Amniotic epithelial cell (primary cell): ENCODE measurements at places on chromosomes 6 and 20.

- peak; percentile 19 for DNase-seq
These were observed 15.1 kb upstream of the PPP1R16B start for GRCh38 chr20:38790200-38791053.

DNA sequence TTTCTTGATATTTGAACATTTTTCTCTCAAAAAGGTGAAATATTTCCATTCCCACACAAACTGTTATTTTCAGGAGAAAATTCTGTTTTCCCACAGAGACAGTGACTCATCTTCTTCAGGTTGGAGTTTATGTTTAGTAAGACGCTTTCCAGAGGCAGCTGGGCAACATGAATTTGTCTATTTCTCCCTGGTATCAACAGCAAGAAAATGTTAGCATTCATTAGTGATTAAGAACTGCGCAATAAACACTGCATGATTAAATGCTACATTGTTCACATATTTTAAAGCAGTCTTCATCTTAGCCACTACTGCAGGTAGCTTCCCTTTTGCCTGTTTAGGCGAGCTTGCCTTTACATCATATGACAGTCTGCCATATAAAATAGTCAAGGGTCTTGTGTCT lies 295.7 kb downstream of the C6orf118 start:
- no peak for DNase-seq

- peak; percentile 6 for DNase-seq
These were observed 76.7 kb upstream of the FOXO3 start for GRCh38 chr6:108484016-108484415.

DNA sequence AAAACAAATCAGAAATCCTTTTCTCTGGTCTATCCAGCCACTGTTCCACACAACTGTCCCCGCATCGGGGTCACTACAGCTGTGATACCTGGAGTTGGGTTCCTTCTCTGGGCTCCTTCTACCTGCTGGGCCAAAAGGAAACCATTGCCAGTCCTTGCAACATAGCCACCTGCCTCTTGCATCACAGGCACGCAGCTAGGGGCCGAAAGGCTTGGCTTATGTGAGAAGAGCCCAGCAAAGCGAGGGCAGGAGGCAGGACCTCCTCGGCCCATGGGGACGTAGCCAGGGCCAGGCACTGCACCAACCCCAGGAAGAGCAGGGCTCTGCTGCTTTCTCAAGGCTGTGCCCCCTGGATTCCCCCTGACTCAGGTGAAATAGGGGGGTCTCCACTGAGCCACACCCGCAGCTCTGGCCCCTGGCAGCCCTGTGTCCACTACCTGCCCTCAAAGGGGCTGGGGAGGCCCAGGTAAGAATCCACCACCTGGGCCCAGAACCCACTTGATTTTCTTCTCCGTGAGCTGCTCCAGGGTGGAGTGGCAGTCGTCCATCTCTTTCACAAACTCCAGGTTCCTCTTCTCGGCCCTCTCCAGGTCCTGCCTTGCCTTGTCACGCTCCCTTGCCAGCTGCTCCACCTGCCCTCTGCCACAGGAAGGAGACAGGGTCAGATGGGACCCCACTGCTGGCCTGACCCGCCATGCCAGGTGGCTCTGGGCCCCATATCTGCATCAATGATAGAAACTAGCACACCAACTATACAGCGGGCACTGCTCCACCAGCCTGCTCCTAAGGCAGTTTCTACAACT lies 88.9 kb downstream of the GINS1 start:
- no peak for DNase-seq

DNA sequence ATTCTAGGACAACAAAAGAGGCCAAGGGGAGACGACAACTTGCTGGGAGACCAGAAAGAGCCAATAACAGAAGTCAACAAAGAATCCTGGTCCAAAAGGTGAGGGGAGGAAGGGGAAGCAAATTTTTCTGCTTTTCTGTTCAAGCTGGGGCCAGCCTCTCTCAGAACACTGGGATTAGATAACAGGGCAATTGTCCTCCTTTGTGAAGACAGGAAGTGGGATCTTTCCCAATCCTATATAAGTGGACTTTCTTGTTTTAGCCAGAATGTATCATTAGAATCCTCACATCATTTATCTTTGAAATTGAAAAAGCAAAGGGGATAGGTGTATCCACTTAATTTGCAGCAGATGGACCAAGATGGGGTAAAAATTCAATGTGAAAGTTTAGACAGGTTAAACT lies 101.2 kb upstream of the COL21A1 start:
- no peak for DNase-seq
